ENCODE measurements at places on chromosomes 12 and 14. TPM values are rescaled to one million over a fixed set of nuclear protein-coding genes. Genes with fewer than 3 reads are reported as not detected.

SERPINA12 gene
- not detected for total RNA-seq

GRCh38 chr14:68950111-68950510 is 29.0 kb downstream of the ACTN1 start:
- no peak for DNase-seq

DNA sequence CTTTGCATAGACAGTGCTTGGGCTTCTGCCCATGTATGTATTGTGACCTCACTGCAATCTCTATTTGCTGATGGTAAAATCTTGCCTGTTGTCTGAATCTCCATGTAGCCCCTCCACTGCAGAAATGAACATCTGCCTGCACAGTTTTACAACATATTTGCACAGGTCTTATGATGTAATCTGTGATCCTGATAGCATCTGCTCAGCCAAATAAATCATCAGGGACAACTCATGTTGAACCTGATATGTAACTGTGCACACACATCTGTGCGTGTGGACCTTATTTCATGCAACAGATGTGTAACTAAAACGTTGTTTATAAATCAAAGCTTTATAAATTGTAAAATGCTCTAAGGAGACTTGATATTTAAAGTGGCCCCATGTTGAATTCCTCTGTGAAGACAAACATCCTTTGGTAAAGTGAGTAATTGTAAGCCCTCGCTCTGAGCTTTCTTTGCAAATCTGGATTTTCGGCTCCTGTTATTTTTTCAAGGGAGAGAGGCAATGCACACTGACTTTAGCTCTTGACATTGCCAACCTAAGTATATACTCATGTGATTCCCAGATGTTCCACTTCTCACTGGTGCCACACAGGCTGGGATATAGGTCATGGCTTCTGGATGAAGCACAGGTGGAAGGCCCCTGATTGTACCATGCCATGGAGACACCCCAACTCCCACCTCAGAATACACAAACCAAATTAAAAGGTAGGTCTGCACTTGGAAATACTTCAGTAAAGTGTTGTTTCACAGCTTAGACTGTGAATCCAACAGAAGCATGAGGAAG is 371.3 kb downstream of the GRIN2B start:
- DNase-seq = no peak

TEAD4 gene
- total RNA-seq = 18.3 TPM

GRCh38 chr12:24424889-24425600 is 475.6 kb upstream of the SOX5 start:
- no peak for DNase-seq

DNA sequence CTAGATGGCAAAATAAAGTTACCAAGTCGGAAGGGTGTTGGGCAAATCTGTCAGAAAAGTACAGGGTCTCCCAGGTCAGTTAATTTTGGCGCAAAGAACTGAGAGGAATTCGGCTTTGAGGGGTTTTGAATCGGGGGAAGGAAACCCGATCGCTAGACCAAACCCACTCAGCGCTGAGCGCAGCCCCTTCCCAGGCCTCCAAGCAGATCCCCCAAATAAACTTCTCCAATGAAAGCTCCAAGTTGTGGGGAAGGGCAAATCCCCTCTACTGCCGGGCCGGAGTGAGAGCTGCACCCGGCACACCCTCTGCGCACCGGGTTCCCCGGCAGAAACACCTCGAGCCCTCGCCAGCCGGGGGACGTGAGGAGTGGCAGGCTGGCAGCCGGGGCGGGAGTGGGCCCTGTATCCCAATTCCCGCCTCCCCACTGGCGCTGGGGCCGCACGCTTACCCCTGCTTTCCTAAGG is 441 bp downstream of the E2F7 start:
- no peak for DNase-seq

TMEM121 gene
- total RNA-seq = 1.9 TPM

- peak; percentile 39 for DNase-seq
Measured at GRCh38 chr12:16385782-16386646, 38.6 kb downstream of the MGST1 start.

PLEKHD1 gene
- total RNA-seq = not detected

GRCh38 chr12:50686406-50686805 is 77.5 kb upstream of the ATF1 start:
- no peak for DNase-seq

CCDC196 gene
- not detected for total RNA-seq

DNA sequence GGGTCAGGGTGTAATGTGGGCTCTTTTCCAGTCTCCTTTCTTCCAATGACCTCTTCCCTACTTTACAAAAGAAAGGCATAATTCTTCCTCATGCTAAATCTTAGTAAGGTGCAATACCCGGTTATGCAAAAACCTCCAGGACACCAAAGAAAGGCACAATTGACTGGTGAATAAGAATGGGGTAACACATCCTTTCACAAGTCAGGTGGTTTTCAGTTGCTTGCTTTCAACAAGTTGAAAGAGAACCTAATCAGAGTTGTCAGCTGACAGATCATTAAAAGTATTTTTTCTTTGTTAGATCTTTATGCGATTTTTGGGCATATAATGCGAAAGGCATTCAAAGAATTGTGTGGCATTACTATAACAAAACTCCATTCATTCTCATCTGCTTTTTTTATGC is 1.3 kb upstream of the AEBP2 start:
- no peak for DNase-seq

GRCh38 chr12:78473136-78473535 is 391.4 kb upstream of the SYT1 start:
- DNase-seq = no peak

GRCh38 chr14:34930591-34931091 is 52.2 kb upstream of the SRP54 start:
- DNase-seq = no peak

- DNase-seq = peak; percentile 38
Measured at GRCh38 chr14:89507926-89508460, 91.0 kb upstream of the FOXN3 start.

SSPN gene
- total RNA-seq = 0.55 TPM

Measured in NCI-H460 (cell line).